ENCODE measurements at places on chromosomes 6 and 20.

DNA sequence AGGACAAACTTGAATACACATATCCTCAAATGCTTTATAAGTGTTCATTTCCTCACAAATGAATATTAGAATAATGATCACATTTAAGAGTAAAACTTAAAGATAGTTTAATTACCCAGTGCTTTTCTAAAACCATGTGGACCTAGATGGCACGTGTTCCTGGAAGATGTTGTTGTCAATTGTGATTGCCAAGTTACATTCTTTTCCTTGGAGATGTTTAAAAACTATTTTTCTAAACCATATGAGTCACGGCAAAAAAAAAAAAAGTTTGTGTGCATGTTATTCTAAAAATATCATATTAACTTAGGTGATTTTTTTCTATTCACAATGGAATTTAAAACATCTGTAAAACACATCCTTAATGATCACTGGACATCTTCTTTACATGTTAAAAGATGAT lies 51.1 kb downstream of the RCAN2 start:
- DNase-seq: peak; percentile 64

DNA sequence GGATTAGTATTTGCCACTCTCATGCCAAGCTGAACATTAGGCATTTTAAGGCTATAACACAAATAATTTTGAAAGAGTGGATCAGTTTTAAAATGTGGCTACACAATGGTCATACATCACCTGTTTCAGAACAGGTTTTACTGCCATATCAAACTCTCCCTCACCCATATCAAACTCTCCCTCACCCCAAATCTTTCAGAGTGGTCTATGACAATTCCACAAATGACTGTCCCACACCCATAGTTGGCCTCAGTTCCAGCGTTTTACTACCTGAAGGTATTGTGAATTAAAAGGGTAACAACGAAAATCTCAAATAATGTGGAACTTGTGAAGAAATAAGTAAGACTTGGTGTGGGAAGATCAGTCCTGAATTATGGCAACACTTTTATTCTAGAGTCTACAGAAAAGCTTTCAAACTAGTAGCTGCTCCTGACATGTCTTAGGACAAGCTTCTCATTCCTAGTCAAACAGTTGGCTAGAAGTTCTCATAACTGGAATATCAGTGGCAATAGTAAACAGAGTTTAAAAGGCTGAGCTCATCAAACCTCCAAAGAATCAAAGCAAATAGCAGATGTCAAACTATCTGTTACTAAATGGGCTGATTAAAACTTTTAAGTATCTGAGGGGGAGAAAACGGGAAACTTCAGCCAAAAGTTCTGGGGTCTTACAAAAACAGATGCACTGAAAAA lies 52.4 kb downstream of the MAP3K7 start:
- no peak for DNase-seq

- peak; percentile 41 for DNase-seq
Observed at GRCh38 chr6:19838442-19839236, 1.5 kb downstream of the ID4 start.

DNA sequence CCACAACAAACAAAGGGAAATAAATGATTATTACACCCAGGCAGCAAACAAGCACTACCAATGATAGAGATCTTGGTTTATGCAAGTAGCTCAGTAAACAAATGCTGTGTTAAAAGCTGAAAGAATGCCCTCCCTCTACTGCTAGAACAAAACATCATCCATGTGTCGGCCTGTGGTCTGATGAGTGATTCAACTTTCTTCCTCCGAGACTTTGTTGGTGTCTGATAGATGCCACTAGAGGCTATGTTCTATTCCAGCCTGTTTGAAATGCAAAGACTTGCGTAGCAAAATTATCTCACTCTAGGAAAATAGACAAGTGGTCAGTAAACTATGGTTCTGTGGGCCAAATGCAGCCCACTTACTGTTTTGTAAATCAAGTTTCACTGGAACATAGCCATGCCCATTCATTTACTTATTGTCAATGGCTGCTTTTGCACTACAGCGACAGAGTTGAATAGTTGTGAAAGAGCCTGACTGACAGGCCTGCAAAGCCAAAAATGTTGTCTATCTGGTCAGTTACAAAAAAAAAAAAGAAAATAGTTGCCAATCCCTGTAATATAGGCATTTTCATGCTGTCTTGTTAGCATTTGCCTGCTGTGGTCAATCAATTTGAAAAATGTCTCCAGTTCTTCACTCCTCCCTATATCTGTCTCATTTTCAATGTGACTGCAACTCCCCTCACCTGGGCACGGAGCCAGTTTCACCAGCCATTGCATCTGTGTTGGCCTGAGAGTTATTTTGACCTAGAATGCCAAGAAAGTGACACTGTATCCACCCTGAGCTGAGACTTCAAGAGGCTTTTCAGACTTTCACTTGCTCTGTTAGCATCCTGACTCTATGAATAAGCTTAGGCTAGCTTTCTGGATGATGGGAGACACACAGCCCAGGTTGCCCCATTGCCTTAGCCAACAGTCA lies 544.6 kb upstream of the BTBD3 start:
- no peak for DNase-seq

GRCh38 chr6:44002593-44003344 lies 124.5 kb downstream of the MRPL14 start:
- peak; percentile 66 for DNase-seq

DNA sequence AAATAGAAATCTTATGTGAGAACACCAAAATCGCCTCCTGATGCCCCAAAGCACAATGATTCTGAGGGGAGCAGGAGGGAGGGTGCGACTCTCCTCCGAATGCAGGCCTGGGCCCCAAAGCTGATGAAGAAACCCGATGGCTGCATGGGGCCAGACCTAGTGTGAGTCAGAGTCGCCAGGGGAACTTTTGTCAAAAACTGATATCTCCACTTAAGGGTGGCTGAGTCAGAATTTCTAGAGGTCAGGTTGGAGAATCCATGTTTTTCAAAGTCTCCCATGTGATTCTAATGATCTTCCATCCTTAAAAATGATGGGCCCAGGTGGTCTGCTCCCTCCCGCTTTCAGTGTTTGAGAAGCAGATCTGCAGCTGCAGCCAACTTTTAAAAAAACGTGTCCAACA lies 172.8 kb downstream of the BACH2 start:
- DNase-seq: no peak

- DNase-seq: no peak
Observed at GRCh38 chr6:128505603-128506002, 14.8 kb downstream of the PTPRK start.

DNA sequence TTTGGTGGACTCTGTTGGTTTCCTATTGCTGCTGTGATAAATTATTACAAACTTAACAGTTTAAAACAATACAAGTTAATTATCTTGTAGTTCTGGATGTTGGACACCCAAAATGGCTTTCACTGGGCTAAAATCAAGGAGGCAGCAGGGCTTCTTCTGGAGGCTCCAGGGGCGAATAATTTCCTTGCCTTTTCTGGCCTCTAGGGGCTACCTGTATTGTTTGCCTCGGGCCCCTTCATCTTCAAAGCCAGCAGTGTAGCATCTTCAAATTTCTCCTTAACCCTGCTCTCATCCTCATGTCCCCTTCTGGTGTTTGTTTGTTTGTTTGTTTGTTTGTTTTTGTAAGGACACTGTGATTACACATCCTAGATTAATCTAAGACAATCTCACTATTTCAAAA lies 60.5 kb upstream of the ANKEF1 start:
- DNase-seq: no peak

DNA sequence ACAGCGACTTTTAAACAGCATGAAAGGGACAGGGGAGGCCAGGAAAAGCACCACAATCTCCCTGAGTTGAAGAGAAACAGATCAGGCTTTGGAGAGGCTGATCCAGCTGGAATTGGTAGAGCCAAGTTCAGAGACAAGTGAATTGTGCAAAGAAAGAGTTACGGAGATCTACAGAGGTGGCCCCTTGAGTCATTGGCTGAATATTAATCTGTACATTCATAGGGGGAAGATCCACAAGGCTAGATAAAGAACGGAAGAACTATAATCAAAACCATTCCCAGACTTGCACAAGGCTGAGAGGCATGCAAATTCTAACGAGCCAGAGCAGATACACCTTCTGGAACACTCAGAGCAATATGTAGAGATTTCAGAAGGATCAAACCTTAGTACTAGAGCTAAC lies 14.2 kb upstream of the FOXQ1 start:
- DNase-seq: peak; percentile 80

- peak; percentile 13 for DNase-seq
Observed at GRCh38 chr20:6104493-6105188, 18.2 kb downstream of the FERMT1 start.

GRCh38 chr20:56430461-56430860 lies 18.4 kb downstream of the CASS4 start:
- peak; percentile 31 for DNase-seq

- no peak for DNase-seq
Observed at GRCh38 chr6:117795234-117795633, 111.8 kb upstream of the SLC35F1 start.

- DNase-seq: no peak
Observed at GRCh38 chr6:105669232-105669631, 266.4 kb upstream of the PREP start.

- no peak for DNase-seq
Observed at GRCh38 chr6:17656644-17657043, 50.1 kb downstream of the NUP153 start.

GRCh38 chr6:88813045-88813444 lies 150.4 kb downstream of the RNGTT start:
- DNase-seq: no peak

GRCh38 chr20:24321973-24322372 lies 147.5 kb upstream of the SYNDIG1 start:
- no peak for DNase-seq

- peak; percentile 92 for DNase-seq
Observed at GRCh38 chr6:28335564-28336283, at the start of gene ZSCAN31. Gene ZSCAN31 (minus strand): TSS chr6:28336148. CDS start chr6:28329683, 6,465 bp downstream.

- peak; percentile 48 for DNase-seq
Observed at GRCh38 chr6:68638230-68638900, 3.3 kb downstream of the ADGRB3 start.

DNA sequence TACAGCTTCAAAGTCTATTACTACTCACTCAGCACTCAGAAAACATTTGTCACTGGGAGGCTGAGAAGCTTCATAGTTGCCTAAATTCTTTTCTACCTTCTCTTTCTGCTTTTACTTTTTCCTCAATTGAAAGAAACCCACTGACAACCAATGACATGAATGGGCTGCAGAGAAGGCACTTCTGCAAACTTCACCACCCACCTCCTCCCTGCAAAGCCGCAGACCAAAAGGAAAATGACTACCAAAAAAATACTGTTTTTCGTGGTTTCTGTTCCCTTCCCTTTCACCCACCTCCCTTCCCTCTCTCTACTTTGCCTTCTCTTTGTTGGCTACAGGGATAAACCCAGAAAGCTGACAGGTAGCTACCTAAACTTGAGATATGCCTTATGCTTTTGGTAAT lies 3.2 kb downstream of the GNAS-AS1 start:
- no peak for DNase-seq

DNA sequence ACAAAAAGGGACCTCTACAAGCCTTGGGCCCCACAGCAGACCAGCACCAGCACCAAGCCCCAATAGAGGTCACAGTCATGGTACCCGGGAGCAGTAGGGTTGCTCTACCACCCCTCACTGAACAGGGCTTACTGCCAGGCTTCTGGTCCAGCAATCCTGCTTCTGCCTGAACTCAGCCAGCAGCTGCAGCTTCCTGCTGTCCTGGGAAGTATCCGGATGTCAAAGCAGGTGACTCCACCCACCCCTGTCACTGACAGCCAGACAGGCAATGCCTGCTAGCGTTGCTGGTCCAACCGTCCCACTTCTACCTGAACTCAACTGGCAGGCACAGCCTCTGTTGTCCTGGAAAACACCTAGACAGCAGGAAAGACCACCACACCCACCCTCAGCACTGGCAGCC lies 47.0 kb upstream of the PCSK2 start:
- no peak for DNase-seq

DNA sequence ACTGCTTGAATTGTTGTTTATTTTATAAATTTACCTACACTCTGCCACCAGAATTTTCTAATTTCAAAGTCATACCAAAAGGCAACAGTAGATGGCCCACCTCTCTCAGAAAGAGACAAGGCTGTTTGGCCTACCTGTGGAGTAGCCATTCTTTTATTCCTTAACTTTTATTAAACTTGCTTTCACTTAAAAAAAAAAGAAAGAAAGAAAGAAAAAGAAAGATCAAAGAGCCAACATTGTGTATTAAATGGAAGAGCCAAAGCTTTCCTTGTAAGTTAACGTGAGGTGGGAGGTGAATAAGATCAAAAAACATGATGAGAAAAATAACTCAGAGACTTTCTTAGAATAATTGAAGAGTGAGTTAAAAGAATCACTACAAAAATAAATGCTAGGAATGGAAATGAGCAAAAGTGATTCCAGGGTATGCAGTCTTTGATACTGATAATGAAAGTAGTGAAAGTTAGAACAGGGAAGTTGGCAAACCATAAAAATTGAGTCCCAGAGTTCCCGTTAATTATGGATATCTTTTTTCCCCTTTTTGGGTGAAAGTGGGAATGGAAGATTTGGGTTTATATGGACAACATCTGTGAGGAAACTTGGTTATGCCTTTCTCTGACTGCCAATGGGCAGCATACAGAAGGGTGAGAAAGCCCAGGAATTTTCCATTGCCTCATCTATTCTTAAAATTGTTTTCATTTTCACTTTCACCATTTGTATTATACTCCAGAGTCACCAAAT lies 35.9 kb upstream of the MYB start:
- DNase-seq: peak; percentile 19

GRCh38 chr6:46606338-46606737 lies 46.3 kb downstream of the CYP39A1 start:
- no peak for DNase-seq

DNA sequence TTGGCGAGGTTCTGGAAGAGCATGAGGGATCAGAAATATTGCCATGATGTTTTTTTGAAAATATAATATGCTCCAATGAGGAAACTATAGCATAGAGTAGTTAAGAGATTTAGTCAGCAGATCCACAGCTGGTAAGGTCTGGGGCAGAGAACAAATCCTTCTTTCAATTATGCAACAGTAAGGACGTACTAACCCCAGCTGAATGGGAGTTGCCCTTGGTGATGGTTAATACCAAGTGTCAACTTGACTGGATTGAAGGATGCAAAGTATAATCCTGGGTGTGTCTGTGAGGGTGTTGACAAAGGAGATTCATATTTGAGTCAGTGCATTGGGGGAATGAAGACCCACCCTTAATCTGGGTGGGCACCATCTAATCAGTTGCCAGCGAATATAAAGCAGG lies 745.5 kb upstream of the NRSN1 start:
- no peak for DNase-seq

GRCh38 chr6:107624541-107624940 lies 134.6 kb downstream of the SOBP start:
- no peak for DNase-seq

DNA sequence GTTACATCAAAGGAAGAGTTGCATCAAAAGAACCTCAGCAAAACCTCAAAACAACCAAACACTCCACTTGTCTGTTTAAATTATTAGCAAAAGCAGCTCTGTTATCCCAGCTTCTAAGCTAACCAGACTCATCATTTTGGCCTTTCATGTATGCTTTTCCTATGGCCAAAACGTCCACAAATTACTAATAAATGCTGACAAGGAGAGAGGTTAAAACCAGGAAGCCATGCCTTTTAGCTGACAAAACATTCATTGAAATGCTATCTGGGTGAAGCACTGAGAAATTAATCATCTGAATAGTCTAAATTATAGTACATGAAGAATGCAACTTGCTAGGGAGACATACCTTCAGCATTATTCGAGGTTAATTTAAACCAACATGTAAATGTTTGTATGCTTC lies 80.6 kb downstream of the LAMA2 start:
- peak; percentile 11 for DNase-seq

All from GM03348 (cell line).